ENCODE measurements at places on chromosomes 13 and 19. TPM values are rescaled to one million over a fixed set of nuclear protein-coding genes. Genes with fewer than 3 reads are reported as not detected.

DNA sequence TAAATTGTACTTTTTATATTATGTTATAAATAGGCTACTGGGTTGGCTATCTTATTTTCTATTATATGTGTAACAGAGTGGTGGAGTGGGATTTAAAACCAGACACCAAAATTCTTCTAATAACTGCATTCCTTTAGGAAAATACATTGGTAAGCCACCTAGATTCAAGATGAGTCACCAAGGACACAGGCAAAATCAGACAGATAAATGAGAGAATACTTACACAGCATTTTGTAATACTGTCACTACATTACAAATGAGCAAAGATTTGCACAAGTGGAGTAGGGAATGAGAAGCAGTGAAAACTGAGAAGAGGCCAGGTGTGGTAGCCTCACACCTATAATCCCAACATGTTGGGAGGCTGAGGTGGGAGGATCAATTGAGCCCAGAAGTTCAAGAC, 6.2 kb upstream of the SPART start:
- H3K4me3 ChIP-seq: no peak overlapping the region
- DNase-seq: no peak
- no peaks in the 10 kb centered on the region for H3K27me3 ChIP-seq
- no peak overlapping the region for H3K27ac ChIP-seq
- H3K36me3 ChIP-seq: no peaks in the 10 kb centered on the region
- peaks cover 6% of the 10 kb centered on the region for H3K4me1 ChIP-seq

DNA sequence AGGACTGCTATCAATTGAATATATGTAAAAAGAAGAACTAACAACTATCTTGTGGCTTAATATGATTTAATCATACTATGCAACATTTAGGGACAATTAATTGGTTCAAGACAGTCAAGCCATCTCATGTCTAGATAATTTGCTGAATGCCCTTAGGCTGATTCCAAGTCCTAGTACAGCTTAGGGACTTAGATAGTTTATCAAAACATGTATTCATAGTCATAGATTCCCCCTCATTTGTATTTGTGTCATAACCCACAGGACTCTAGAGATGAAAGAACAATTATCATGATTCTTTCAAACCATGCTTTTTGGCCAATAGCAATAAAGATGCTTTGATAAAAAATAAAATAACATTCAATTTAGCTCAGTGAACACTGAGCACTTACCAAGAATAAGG, 607.6 kb downstream of the SLITRK1 start:
- DNase-seq: no peak
- no peaks in the 10 kb centered on the region for H3K36me3 ChIP-seq
- H3K4me1 ChIP-seq: no peaks in the 10 kb centered on the region
- H3K27me3 ChIP-seq: no peaks in the 10 kb centered on the region

- peak overlapping the region; percentile 90 for H3K27ac ChIP-seq
- DNase-seq: peak; percentile 93
- no peaks in the 10 kb centered on the region for H3K27me3 ChIP-seq
- peaks cover 58% of the 10 kb centered on the region for H3K36me3 ChIP-seq
- H3K4me3 ChIP-seq: peak overlapping the region; percentile 64
Measured at GRCh38 chr19:29672933-29673336, 7.7 kb downstream of the PLEKHF1 start.

DNA sequence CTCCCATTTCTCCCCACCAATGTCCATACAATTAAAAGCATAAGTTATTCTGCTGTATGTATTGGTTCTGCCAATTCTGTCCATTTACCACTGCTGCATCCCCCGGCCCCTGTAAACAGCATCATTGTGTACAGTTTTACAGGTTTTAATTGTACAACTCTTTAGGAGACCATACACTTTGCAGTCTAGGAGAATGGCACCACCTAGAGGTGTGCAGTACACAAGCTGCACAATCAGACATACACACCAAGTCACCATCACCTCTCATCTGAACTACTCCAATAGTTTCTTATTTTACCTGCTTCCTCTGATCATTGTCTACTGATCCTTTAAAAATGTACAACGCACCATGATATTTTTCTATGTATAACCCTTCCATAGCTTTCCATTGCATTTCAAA, 855.9 kb upstream of the KLHL1 start:
- no peak overlapping the region for H3K27ac ChIP-seq
- no peaks in the 10 kb centered on the region for H3K4me1 ChIP-seq
- DNase-seq: no peak
- H3K4me3 ChIP-seq: no peak overlapping the region
- H3K36me3 ChIP-seq: no peaks in the 10 kb centered on the region

GRCh38 chr13:113158946-113159345, 498 bp downstream of the PROZ start:
- H3K27me3 ChIP-seq: peaks cover 17% of the 10 kb centered on the region
- no peak overlapping the region for H3K4me3 ChIP-seq
- no peak overlapping the region for H3K27ac ChIP-seq
- DNase-seq: no peak

DNA sequence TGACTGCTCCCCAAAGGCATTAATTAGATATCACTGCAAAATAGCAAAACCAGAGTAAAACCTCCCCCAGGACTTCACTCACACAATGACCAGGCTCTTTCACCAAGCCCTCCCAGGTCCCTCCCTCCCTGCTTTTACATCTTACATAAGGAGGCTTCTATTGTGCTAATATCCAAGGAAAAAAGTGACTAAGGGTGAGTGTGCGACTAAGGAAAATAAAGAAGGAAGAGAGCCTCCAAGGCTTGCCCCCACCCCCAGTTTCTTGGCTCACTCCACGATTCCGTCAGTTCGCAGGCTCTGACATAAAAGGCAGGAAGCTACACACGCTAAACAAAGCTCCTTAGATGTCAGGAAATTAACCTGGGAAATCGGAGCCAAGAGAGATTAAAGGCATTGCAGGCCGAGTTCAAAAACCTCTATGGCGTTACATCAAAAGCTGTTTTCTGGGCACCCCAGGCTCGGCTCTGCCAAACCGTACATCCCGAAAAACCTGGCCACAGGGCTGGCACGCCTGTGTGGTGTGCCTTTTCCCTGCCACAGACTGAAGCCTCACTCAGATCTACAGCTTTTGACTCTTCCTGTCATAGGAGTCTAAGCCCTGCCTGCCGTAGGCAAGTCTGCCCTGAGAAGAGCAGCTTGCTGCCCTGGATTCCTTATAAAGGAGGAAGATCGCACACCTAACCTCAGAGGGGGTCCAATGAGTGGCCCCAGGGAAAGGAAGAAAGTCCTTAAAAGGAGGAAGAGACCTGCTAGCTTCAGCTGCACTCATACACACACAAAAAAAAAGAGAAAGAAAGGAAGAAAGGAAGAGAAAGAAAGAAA, 67.0 kb upstream of the SERP2 start:
- H3K27me3 ChIP-seq: peaks cover 52% of the 10 kb centered on the region
- no peak for DNase-seq
- no peak overlapping the region for H3K27ac ChIP-seq
- peaks cover 7% of the 10 kb centered on the region for H3K4me1 ChIP-seq

- H3K27ac ChIP-seq: peak overlapping the region; percentile 96
- H3K4me1 ChIP-seq: peaks cover 66% of the 10 kb centered on the region
- DNase-seq: peak; percentile 73
- peak overlapping the region; percentile 94 for H3K4me3 ChIP-seq
- peaks cover 10% of the 10 kb centered on the region for H3K36me3 ChIP-seq
Measured at GRCh38 chr19:40716031-40716481, 630 bp downstream of the COQ8B start.

Gene MISP3
- total RNA-seq: 1.4 TPM
